Epithelial cell of esophagus (primary cell): ENCODE measurements at places on chromosomes 2 and 18.

- no peak for DNase-seq
These were observed 61.7 kb downstream of the SMIM21 start for GRCh38 chr18:75365837-75366236.

DNA sequence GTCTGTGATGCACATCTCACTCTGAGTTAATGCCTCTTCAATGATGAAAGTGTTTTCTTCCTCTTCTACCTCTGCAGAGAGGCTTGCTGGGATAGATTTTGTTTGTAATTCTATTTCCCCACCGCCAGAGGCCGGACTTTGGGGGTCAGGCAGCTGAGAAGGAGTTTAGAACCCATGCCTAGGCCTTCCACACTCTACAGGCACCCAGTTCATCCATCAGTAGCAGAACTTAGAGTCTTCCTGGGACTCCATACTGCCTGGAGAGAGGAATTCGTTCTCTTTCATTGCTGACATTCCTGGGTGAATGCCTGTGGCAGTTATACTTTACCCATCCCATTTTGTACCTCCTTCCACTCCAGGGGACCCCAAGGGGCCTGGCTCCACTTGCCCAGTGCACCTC, 9.1 kb downstream of the TPRKB start:
- no peak for DNase-seq

DNA sequence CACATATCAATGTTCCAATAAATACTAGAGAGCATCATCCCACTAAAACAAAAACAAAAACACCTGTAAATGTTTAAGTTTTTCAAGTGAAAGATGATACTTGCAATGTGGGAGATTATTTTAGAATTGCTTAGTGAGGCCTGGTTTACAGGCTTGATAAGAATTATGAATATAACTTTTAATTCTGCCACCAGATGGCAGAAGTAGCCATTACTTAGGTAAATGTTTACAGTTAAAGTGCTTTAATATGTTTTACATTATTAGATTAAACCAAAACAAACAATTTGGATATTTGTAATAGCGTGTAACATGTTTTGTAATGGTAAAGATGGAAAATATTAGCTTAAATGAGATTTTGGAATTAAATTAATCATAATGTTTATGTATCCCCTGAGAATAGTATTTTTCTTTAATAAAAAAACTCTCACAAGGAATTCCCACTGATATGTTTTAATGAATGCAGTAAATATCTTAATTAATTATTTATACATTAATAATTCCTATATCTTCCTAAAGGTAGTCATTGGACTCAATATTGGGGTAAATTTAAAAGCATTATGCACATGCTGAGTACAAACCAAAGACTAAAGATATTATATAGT, 522.0 kb downstream of the SPAG16 start:
- DNase-seq = peak; percentile 50

- DNase-seq = peak; percentile 50
These were observed at the start of gene RSAD2 for GRCh38 chr2:6877402-6878304. Gene RSAD2, plus strand, starts transcription at chr2:6877777. Its CDS starts 24 bp downstream, at chr2:6877801.

DNA sequence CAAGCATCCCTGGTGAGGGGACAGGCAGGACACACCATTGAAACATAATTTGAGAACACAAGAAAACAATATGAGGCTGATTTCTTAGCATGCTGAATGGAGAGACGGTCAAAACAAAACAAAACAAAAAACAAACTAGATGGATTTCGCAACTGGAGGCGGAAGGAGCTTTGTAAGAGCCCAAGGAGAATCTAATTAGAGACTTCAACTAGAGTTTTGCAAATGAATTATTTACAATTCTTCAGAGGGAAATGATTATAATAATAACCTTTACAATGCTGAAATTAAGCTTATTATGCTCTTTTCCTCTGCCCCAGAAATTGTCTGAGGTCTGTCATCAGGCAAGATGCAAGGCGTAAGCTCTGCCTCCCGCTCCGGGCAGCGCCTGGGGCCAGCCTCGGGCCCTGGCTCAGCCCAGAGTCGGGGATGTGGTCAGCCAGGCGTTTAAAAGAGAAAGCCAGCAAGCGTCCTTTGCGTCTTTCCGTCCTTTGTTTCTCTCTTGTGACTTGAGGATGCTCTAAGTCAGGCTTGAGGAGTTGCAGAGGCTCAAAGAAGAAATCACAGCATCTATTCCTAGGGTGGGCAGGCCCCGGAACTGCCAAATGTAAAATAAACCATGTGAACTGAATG, 139.6 kb downstream of the TWIST2 start:
- DNase-seq = no peak

- DNase-seq = peak; percentile 95
These were observed 23.3 kb downstream of the RAB31 start for GRCh38 chr18:9731380-9731779.

- no peak for DNase-seq
These were observed 95.0 kb downstream of the SPP2 start for GRCh38 chr2:234145511-234145910.

GRCh38 chr2:216590780-216591179, 42.4 kb upstream of the IGFBP2 start:
- no peak for DNase-seq

DNA sequence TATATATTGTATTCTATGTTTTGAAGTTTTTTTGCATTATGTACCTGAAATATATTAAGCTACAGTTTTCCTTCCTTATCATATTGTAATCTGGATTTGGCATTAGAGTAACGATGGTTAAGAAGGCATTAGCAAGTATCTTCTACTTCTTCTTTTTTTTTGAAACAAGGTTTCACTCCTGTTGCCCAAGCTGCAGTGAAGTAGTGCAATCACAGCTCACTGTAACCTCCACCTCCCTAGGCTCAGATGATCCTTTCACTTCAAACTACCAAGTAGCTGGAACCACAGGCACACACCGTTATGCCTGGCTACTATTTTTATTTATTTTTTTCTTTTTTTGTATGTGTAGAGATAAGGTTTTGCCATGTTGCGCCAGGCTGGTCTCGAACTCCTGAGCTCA, 201.1 kb downstream of the ZNF804A start:
- DNase-seq = no peak

- no peak for DNase-seq
These were observed 153.5 kb upstream of the ZEB2 start for GRCh38 chr2:144673456-144673855.

- DNase-seq = no peak
These were observed at the start of gene NETO1 for GRCh38 chr18:72867746-72868584. Gene NETO1, minus strand, starts transcription at chr18:72867987. Its CDS starts 696 bp downstream, at chr18:72867291.

DNA sequence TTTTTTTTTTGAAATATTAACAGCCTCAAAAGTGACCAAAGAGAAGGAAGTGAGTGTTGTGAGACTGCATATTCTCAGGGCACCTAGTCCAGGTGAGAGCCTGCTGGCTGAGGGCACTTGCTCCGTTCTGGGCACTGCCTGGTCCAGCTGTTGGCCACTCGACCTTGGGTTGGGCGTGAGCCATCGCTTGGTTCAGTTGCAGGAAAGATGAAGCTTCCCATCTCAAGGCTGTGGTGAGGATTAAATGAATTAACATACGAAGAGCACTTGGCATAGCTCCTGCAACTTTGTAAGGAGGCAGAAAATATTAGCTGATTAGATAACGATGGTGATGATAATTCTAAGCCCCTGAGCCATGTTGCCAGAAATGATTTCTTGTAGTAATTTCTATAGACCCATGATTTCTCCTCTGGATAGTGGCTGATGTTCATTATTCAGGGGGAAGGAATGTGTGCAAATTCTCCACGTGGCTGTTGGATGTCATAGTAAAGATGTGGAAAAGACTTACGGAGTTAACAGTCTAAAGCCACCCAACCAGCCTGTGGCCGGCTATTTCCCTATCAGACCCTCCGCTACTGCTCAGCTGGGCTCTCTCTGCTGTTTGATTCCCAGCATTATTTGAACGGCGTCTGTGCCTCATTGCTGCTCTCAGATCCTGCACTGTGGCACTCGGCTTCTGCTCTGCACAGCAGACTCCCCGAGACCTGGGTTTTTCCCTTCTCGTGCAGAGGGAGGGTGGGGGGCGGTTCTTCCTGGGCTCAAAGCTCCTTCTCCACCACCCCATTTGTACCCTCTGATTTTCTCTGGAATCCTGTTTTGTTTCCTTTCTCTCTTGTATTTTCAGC, 221.1 kb downstream of the GALR1 start:
- no peak for DNase-seq

DNA sequence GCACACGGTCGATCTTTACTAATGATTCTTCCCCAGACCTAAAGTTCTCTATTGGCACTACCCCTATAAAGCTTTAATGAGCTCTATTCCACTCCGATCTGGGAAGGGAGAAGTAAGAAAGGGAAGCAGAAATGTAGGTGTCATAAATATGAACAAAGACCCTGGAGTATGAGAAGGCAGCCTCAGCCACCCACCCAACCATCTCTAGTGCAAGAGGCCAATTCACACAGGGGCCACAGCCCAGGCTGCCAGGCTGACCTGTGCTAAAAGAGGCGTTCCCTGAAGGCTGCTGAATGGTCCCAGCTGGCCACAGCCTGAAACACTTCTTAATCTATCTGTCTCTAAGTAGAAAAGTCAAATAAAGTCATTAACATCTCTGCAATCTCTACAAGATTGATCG, 60.1 kb upstream of the ACTR3 start:
- no peak for DNase-seq

DNA sequence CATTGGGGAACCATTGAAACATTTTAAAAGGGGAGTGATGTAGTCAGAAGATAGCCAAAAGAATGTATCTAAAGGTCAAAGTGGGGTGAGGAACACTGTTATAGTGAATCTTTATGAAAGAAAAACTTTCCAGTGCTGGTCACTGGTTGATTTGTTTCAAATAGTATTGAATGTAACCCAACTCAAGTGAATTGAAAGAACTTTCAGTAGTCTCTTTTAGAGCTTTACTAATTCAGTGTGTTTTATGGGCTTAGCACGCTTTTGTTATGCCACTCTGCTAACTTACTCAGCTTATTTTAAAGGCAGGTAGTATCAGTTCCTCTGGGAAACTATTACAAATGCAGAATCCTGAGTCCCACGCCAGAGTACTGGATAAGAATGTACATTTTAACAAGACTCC, 57.3 kb downstream of the GTF2A1L start:
- no peak for DNase-seq

GRCh38 chr2:188810586-188810985, 163.6 kb upstream of the COL3A1 start:
- DNase-seq = no peak

DNA sequence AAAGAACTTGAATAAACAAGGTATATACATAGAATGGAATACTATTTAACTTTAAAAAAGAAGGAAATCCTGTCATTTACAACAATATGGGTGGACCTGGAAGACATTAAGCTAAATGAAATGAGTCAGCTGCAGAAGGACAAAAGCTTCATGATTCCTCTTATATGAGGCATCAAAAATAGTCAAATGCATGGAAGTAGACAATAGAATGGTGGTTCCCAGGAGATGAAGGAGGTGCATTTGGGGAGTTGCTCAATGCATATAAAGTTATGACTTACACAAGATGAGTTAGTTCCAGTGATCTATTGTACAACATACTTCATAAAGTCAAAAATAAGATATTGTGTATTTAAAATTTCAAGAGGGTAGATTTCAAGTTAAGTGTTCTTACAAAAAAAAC, 426.1 kb upstream of the UBE2E3 start:
- DNase-seq = peak; percentile 65

DNA sequence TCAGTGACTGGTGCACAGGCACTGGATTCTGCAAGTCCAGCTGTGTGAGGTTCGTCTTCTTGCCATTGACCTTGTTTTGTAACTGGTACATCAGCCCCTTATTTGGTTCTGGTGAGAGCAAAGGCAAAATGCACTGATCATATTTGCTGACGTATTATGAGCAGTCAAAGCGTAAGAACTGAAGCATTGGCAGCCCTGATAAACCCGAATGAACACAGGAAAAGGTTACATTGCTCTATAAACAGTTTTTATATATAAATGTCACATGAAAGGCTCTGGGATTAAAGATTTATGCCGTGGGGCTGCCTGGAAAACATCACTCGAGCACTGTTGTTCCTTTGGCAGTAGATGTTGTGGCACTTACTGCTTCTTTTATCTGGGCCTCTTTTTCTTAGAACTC, 167.9 kb downstream of the IRS1 start:
- no peak for DNase-seq

GRCh38 chr2:179842498-179843153, 18.8 kb downstream of the ZNF385B start:
- no peak for DNase-seq

GRCh38 chr2:45889620-45890370, 238.3 kb downstream of the PRKCE start:
- DNase-seq = no peak

DNA sequence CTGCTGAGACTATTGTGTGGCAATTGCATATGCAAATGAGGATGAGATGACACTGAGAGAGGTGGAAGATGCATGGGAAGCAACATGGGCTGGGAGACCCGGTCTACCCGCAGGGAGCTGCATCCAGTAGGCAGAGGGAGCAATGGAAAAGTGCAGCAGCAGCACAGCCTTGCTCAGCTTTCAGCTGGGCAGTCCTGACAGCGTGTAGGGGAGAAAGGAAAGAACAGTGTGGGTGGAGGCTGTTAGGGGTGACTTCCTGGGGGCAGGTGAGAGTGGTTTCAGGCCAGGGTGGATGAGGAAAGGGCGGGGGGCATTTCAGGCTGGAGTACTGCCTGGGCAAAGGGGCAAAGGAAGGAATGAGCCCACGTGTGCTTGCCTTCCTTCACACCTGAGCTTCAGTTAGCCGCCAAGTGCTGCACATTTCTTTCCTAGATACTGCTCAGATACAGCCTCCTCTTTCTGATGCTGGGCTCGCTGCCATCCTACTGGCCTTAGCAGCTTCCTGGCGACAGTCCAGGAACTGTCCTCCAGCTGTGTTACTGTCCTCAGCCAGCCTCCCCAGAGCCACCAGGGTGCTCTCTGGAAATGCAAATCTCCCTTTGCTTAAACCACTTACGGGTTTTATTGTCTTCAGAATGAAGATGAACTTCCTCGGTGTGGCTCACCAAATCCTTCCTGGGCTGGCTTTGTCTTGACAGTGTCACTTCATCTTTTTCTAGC, 276.3 kb downstream of the TSN start:
- DNase-seq = no peak

GRCh38 chr18:56945171-56946083, 201.5 kb upstream of the BOD1L2 start:
- DNase-seq = no peak

DNA sequence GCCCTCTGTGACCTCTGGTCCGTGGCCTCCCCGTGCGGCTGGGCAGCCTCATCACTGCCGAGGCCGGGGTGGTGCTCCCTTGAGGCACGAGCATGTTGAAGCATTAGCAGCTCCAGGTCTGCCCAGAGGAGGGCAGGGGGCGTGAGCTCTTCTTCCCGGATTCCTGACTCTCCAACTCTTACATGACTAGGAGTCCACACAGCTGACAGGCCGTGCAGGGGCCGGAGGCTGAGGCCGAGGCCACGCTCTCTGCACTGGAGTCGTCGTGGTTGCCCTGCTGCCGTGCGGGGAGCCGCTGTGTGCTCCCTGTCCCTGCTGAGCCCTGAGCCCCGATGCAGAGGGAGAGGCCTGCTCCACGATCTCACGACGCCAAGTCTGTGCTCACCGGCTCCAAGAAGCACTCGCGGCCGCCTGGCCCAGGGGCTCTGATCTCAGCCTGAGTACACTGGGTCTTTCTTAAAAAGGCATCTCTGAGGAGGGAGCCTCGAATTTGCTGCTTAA, 19.4 kb upstream of the KCNG2 start:
- no peak for DNase-seq
